NCI-H1417 treated with DMSO at 0.1 percent for 48 hours (cell line): ENCODE measurements at places on chromosomes 13 and 19.
A peak's percentile ranks its signal among the peaks of the same experiment; 100 is the strongest.

GRCh38 chr13:92390217-92390616 is 836.4 kb upstream of the GPC6 start:
- peak; percentile 93 for DNase-seq

- no peak for DNase-seq
Observed at GRCh38 chr19:12789098-12789903, 2.0 kb upstream of the JUNB start.

GRCh38 chr19:51123381-51123800 is 1.3 kb upstream of the SIGLEC9 start:
- DNase-seq: no peak

DNA sequence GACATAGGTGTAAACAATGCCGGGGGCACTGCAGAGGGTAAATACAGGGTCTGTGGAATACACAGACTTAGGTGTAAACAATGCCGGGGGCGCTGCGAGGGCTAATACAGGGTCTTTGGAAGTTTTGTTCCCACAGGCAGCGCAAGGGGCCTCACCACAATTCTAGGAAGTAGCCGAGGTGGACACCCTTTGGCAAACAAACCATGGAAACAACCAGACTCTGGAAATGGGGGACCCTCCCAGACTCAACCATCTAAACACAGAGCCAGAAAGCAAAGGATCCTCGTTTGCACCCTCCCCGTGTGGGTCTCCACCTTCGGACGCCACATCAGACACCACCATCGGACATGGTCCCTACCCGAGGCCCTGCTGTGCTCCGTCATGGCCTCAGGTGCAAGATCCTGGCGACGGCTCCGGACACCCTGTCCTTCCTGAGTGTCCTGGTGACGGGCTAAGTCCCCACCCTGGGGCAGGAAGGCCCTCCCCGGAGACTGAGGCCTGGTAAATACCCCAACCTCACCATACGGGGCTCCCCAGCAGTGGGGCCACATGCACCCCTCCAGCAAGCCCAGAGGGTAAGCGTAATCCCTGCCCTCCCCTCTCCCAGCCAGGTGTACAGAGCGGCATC is 16.7 kb upstream of the PLPP2 start:
- no peak for DNase-seq

DNA sequence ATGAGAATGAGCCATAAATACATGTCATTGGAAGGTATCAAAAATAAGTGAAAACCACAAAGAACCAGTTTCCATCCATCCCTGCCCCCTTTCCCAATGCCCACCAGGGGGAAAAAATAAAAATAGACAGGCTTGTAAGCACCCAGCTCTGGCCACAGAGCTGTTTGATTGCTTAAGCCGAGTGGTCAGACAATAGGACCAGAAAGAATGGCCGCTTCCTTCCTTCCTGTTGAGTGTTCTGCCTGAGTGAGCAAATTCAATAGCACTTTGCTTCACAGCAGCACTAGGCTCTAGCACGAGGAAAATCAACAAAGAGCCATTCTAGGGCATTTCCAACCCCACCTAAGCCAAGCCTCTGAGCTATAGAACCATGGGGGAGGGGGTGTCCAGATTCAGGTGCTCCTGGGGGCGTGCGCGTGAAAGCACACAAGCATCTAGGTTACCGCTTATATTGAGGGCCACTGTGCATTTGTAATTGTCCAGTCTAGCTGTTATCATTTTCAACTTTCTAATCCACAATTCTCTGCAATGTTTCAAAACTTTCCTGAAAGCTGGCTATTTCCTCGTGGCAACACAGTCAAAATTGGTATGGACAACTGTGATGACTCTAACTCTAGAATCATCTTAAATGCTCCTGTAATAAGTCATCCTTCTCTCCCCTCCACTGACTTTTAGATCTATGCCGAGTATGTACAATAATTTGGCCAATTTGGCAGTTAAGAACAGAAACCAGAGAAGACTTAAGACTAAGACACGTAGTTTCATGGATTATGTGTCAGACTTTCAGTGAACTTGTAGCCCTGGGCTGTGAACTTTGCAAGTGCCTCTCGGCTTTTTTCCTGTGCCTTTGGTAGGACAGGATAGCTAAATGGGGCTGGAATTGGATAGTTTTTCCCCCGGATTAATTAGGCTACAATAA is 64.3 kb downstream of the SPRY2 start:
- peak; percentile 77 for DNase-seq

DNA sequence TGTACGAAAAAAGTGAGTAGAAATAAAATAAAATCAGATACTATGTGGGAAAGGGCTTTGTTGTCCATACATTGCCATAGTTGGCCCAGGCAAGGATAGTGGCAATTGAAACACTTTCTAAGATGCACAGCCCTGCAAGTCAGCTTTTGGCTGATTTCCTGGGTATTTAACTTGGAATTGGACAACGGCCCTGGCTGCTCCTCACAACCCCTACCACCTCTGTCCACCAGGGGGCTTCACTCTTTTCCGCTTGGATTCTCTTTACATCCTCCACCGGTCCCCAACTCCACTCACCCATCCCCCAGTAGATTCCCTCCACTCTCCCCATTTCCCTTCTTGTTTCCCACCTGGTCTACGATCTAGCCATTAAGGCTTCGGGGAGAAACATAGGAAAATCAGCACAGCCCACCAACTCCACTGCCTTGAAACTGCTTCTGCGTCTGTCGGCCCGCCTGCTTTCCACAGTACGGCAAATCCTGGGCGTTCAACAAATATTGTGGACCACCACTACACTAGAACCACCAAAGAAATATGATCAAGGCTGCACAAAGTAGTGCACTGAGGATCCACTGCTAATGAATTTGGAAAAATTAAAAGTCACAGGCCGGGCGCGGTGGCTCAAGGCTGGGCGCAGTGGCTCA is 48.6 kb upstream of the GTF3A start:
- no peak for DNase-seq

DNA sequence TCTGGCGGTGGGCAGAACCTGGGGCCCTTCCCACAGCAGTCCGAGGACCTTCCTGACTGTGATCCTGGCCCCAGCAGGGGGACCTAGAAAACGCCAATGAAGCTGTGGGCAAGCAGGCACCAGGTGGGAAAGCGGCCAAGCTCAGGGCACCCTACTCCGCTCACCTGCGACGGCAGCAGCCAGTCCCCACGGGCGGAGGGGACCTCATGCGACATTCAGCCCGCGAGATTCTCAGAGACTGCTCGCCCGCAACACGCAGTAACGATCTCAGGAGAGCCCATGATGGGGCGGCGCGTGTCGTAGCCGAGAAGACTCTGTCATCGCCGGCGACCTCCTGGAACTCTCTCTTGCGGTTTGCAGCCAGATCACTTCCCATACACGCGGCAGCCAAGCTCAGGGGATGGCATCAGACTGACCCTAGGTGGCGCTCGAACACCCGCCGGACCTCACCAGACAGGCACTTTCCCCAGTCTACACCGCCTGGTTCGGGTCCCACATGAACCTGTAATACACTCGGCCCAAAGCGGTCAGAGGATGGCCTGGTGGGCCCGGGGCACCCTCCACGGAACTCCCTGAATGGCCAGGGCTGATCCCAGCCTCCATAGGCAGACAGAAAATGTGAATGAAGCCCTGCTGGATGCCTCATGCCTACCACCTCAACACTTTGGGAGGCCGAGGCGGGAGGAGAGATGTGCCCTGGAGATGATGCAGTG is 26.5 kb downstream of the MAN2B1 start:
- DNase-seq: no peak

DNA sequence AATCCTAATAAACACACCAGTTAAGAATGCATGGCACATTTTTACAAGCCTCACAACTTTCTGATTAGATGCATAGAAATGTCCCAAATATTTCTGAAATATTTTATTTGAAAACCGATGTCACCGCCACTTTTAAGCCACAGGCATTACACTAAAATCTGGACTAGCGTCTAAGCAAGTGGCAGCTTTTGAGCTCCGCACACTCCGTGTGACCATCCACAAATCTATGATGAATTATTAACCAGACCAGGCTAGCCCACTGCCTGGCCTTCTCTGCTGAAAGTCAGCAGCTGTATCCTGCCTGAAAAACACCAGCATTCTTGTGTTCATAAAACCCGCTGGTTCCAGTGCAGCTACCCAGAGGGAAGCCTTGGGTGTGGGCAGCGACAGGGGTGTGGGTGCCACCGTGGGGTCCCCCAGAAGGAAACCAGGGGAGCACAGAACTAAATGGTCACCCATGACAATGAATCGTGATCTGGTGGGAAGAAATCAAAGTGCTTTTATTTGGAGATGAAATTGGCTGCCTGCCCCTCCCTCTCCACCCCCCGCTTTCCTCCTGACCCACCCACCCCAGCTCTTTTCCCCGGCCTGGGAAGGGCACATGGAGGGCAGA is 13.8 kb downstream of the RASA3 start:
- no peak for DNase-seq

- no peak for DNase-seq
Observed at GRCh38 chr13:114088234-114088633, 44.2 kb downstream of the RASA3 start.

- DNase-seq: no peak
Observed at GRCh38 chr19:31232180-31232579, 117.1 kb downstream of the TSHZ3 start.

DNA sequence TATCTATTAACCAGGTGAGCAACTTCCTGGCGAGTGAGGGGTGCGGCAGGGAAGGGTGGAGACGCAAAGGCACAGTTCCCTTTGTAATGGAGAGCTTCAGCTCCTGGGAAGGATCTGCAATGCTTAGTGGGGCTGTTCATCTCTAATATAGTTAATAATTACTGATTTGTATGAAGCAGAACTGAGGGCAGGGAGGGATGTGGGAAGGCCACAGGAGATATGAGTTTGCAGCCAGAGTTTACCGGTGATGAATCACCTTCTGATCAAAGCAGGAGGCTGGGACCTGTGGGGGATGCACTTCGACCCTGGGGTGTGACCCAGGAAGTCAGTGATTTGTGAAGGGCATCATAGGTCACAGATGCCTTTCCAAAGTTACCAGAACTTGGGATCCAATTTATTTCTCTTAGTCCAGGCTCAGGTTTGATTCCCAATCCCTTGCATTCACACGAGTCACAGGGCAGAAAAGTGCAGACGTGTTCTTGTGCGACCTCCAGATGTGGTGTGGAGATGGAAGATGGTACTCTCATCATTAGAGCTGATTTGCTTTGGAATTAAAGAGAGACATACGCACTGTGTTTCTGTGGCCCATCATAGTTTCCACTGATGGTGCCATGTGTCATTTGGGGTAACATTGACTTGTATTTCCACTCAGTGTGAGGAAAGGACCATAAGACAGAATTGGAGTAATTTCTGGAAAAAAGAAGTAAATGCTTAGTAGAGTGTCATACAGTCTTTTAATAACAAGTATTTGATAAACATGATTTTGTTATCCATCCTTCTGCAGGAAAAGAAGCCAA is 55.0 kb downstream of the LRCH1 start:
- no peak for DNase-seq

DNA sequence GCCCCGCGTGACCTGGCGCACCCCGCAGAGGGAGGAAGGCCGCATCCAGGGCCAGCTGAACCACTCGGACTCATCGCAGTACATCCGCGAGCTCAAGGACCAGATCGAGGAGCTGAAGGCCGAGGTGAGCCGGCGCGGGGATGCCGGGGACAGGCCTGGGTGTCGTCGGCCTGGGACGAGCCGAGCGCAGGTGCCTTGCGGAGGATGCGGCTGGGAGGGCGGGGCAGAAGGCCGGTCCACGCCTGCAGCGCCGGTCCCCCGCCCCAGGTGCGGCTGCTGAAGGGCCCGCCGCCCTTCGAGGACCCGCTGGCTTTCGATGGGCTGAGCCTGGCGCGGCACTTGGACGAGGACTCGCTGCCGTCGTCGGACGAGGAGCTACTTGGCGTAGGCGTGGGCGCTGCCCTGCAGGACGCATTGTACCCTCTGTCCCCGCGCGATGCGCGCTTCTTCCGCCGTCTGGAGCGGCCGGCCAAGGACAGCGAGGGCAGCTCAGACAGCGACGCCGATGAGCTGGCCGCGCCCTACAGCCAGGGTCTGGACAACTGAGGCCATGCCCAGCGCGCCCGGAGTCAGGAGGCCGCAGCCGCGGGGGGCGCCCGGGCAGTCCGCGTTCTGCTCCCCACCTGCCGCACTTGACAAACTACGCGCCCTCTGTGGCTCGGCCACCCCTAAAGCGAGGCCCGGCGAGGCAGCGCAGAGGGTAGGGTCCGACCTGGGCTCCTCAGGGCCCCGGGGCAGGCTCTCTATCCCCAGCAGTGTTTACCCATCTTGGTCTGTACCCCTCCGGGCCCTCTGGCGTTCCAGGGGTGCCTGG is 10.8 kb downstream of the PRR36 start:
- no peak for DNase-seq

GRCh38 chr13:96025283-96025682 is 27.9 kb downstream of the UGGT2 start:
- DNase-seq: no peak

GRCh38 chr13:80096383-80096782 is 244.5 kb downstream of the SPRY2 start:
- no peak for DNase-seq

DNA sequence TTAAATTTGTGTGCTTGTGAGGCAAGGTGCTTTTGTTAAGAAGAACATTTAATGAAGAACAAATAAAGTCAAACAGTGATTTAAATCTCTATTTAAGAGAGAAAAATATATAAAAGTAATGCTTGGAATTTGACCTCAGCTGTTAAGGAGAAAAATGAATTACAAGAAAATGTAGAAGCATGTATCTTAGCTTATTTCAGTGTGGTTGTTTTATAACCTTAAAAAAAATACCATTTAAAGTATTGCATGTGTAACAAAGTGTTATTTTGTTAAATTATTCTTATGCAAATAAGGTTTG is 537.0 kb upstream of the SPRY2 start:
- DNase-seq: no peak

DNA sequence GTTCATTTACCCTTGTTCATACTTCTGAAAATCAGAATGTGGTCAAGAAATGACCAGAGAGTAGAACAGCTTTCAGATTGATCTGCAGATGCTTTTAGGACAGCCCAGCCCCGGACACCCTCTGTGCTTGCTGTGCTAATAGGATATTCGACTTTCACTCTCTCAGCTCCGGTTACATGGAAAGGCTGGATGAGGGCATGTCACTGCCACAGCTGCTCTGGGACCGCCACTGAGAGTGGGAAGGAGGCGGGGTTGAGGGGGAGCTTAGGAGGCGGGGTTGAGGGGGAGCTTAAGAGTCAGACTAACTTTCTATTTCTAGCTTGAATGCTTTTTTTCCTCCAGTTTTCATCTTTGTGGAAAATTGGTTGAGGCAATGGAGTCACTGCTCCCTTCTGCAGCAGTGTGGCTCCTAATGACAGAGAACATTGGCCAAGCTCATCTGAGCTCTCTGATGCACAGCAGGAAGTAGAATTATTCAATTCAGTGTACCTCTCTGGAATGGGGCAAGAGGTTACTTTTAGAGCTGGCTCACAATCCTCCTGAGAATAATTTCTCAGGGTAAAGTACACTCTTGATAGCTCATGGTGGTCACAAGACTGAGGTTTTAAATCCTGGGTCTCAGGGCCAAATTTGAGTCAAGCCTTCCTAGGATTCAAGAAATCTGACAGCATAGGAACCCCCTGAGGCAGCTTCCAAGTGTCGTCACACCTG is 74.6 kb upstream of the NPAS1 start:
- no peak for DNase-seq

- DNase-seq: no peak
Observed at GRCh38 chr13:50152655-50153309, 137.5 kb downstream of the KCNRG start.

- DNase-seq: peak; percentile 72
Observed at GRCh38 chr19:6065685-6066374, 44.5 kb downstream of the RFX2 start.

GRCh38 chr19:22261596-22261995 is 24.6 kb upstream of the ZNF729 start:
- DNase-seq: no peak

- peak; percentile 33 for DNase-seq
Observed at GRCh38 chr19:53195265-53195903, 2.2 kb upstream of the ZNF665 start.

- DNase-seq: no peak
Observed at GRCh38 chr13:40910324-40911050, 108.6 kb downstream of the ELF1 start.

GRCh38 chr13:106151056-106151699 is 384.3 kb downstream of the EFNB2 start:
- no peak for DNase-seq
